Suppressor macrophage (primary cell): ENCODE measurements at places on chromosomes 12 and 14.

GRCh38 chr12:92088805-92089204, 56.8 kb downstream of the BTG1 start:
- no peak for DNase-seq

DNA sequence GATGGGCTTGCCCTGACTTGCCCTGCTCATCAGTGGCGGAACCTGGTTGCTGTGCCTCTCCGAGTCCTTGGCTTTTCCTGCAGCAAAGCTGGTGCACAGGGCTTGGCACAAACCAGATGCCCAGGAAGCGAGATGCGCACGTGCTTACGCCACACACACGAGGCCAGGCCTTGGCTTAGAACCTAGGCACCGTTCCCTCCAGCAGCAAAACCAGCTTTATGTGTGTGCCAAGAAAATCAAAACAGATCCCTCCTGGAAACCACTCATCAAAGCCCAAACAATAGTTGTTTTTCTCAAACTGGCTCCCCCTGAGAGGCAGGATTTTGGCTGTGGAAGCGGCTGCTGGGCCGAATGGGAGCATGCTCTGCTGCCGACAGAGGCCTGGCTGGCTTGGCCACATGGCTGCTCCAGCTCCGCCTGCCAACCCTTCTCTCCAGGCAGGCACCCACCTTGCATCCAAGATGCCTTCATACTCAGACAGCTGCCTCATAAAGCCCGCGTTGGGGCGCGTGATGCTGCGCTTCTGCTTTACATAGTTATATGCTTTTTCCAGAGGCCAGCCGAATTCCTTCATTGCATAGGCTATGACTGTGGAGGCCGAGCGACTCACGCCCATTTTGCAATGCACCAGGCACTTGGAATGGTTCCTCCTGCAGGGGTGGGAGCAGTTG, 58.7 kb downstream of the SSH1 start:
- no peak for DNase-seq

DNA sequence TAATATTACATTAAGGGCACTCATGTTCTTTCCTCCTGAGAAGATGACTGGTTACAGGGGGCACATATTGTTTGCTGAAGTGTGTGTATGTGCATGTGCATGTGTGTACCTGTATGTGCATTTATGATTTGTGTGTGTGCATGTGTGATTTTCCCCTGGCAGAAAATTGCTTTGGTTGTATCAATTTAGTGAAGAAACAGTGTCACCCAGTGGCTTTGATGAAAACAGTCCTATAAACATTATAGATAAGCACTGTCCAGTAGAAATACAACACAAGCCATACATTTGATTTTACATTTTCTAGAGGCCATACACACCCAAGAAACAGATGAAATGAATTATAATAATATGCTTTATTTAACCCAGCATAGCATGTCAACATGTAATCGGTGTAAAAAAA, 8.6 kb downstream of the PDE3A start:
- DNase-seq = no peak

GRCh38 chr12:81564237-81564636, 194.9 kb downstream of the PPFIA2 start:
- DNase-seq = no peak

DNA sequence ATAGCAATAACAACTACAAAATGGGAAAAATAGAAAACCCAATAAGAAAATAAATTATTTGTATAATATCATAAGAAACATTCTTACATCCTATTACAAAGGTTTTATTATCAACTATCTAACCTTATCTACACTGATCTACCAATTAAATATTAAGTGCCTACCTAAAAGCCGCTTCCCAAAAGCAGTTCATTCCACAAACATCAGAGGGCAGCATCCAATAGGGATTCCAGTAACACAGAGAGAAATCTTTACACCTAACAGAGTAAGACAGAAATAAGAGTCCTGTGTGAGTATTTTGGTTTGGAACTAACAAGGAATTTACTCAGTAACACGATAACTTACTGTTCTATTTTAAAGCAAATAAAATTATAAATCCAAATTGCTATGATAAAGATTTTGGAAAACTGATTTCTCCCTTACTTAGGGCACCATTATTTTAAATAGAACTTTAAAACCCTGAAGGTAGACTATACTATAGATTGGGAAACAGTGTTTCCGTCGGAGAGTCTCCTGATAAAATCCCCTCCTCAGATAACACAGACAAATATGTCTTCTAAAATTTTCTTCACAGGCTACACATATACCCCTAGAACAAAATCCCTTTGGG, 15.0 kb downstream of the GXYLT1 start:
- DNase-seq = peak; percentile 72

DNA sequence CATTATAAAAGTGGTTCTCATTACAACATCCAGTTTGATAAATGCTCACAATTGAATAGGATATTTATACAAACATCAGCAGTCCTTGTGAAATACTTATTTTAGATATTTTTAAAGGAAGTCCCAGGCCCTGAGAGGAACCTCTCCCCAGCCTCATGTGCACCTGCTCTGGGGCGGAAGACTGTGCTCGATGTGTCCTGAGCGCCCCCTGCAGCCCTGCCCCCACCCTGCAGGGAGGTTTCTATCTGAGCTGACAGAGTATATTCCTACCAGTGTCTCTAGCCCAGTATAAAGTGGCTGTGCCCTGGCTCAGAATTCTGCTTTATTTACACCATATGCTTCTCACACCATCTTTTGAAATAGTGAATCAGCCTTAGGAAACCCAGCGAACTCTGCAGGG, 1349.1 kb downstream of the TMEM121 start:
- peak; percentile 49 for DNase-seq
